Progenitor cell of endocrine pancreas (in vitro differentiated cells): ENCODE measurements at places on chromosomes 5 and 9.
A peak's percentile ranks its signal among the peaks of the same experiment; 100 is the strongest.

GRCh38 chr9:129110740-129111527 lies at the start of the genes CRAT and PTPA:
Gene CRAT, minus strand, starts transcription at chr9:129110793. Its CDS starts 284 bp downstream, at chr9:129110509.
Gene PTPA, plus strand, starts transcription at chr9:129111415. Its CDS starts 186 bp downstream, at chr9:129111601.
- H3K27me3 ChIP-seq = peaks cover 11% of the 10 kb centered on the region
- DNase-seq = peak; percentile 90
- H3K4me1 ChIP-seq = peaks cover 21% of the 10 kb centered on the region
- peak within 1 kb of the TSS; percentile 99 for H3K27ac ChIP-seq

DNA sequence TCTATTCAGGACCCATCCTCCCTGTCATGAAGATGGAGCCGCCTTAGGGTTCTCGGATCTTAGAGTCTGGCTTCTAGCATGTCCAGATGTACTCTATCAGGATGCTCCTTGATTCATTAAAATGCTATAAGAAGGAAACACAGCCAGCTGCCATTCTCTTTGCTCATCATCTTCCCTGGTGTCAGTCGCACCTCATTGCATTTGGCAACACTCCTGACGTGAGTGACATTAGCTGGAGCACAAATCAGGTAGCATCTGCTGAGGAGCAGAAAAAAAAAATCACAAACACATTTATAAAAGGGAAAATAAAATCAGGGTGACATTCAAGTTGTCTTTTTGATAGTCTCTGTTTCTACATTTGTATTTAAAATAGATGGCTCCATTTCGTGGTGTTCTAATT lies 226.1 kb upstream of the NMUR2 start:
- no peak overlapping the region for H3K4me3 ChIP-seq
- H3K27ac ChIP-seq = no peak overlapping the region
- H3K36me3 ChIP-seq = no peaks in the 10 kb centered on the region
- no peaks in the 10 kb centered on the region for H3K27me3 ChIP-seq
- DNase-seq = no peak

GRCh38 chr5:195401-196160 lies 4.3 kb downstream of the LRRC14B start:
- H3K27me3 ChIP-seq = no peaks in the 10 kb centered on the region
- no peak overlapping the region for H3K4me3 ChIP-seq
- peak overlapping the region; percentile 62 for H3K27ac ChIP-seq
- no peaks in the 10 kb centered on the region for H3K36me3 ChIP-seq
- no peak for DNase-seq
- H3K4me1 ChIP-seq = no peaks in the 10 kb centered on the region

GRCh38 chr5:14752497-14753071 lies 88.1 kb downstream of the OTULIN start:
- H3K27ac ChIP-seq = no peak overlapping the region
- no peak for DNase-seq
- no peak overlapping the region for H3K4me3 ChIP-seq
- no peaks in the 10 kb centered on the region for H3K4me1 ChIP-seq
- H3K27me3 ChIP-seq = no peaks in the 10 kb centered on the region

DNA sequence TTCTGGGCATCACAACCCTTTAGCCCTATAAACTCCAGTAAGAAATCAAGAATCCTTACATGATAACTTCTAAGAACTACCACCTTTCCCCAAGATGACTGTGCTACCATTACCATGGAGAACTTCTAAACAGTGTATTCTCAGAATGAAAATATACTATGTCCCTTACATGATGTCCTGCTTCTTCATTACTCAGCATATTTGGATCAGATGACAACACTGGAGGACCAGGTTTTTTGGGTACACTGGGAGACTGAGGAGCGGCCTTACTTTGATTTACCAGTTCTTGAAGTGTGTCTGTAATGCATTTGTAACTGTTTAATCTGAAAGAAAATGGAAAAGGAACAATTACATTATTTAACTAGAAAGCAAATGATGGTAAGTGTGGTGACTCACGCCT lies 55.7 kb upstream of the CPLANE1 start:
- DNase-seq = no peak
- no peaks in the 10 kb centered on the region for H3K27me3 ChIP-seq
- H3K36me3 ChIP-seq = peaks cover 21% of the 10 kb centered on the region
- H3K4me3 ChIP-seq = no peak overlapping the region
